Activated naive CD8-positive, alpha-beta T cell treated with anti-CD3 and anti-CD28 coated beads for 36 hours (primary cell): ENCODE measurements at places on chromosomes 5 and 9. TPM values are rescaled to one million over a fixed set of nuclear protein-coding genes. Genes with fewer than 3 reads are reported as not detected.

GRCh38 chr9:92592946-92593861 is 57.4 kb upstream of the ECM2 start:
- DNase-seq, result no peak
- H3K36me3 ChIP-seq, result no peaks in the 10 kb centered on the region
- peaks cover 2% of the 10 kb centered on the region for H3K27me3 ChIP-seq
- no peak overlapping the region for H3K4me3 ChIP-seq
- no peaks in the 10 kb centered on the region for H3K4me1 ChIP-seq

DNA sequence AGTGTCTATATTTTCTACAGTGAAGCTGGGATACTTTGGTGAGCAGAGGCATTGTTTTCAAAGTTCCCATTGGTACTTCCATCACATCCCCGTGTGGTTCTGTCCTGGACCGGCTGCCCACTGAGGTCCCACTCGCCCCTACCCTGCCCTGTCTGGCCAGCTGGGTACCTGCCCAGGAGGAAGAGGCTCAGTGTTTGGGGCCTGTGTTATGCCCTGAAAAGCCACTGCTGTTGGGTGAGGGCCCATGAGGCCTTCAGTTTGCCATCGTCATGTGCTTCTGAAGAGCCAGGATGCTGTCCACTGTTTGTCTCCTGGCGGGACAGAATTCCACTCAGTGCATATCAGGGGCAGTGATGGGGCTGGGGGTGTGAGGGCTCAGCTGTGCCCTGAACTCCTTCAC is 2.6 kb upstream of the CEP72 start:
- peaks cover 13% of the 10 kb centered on the region for H3K36me3 ChIP-seq
- peaks cover 27% of the 10 kb centered on the region for H3K4me1 ChIP-seq
- DNase-seq, result no peak
- H3K27ac ChIP-seq, result no peak overlapping the region
- H3K4me3 ChIP-seq, result no peak overlapping the region
- H3K27me3 ChIP-seq, result peaks cover 23% of the 10 kb centered on the region

NREP gene
- total RNA-seq, result 15.7 TPM

PTGES gene
- 0.20 TPM for total RNA-seq

- no peaks in the 10 kb centered on the region for H3K4me1 ChIP-seq
- H3K27ac ChIP-seq, result no peak overlapping the region
- H3K36me3 ChIP-seq, result peaks cover 2% of the 10 kb centered on the region
- no peak overlapping the region for H3K4me3 ChIP-seq
- DNase-seq, result no peak
- H3K27me3 ChIP-seq, result no peaks in the 10 kb centered on the region
Measured at GRCh38 chr5:31941151-31941755, 232.9 kb downstream of the GOLPH3 start.

HRCT1 gene
- total RNA-seq, result not detected

TAF1L gene
- 0.04 TPM for total RNA-seq

DNA sequence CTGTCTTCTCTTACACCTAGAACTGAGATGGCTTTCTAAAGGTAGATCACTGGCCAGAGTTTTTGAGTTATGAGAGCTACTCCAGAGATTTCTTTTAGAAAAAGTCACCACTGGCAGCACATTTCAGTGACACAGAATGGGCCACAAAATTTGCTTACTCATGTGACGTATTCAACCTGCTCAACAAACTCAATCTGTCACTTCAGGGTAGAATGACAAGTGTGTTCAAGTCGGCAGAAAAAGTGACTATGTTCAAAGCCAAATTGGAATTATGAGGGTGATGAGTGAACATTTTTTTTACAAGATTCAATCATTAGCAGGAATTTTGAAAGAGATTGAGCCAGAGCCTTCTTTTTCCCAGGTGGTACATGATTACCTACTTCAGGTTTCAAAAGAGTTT is 46.5 kb downstream of the TAF11L14 start:
- no peak overlapping the region for H3K4me3 ChIP-seq
- H3K27ac ChIP-seq, result no peak overlapping the region
- no peaks in the 10 kb centered on the region for H3K27me3 ChIP-seq
- no peaks in the 10 kb centered on the region for H3K36me3 ChIP-seq

DNA sequence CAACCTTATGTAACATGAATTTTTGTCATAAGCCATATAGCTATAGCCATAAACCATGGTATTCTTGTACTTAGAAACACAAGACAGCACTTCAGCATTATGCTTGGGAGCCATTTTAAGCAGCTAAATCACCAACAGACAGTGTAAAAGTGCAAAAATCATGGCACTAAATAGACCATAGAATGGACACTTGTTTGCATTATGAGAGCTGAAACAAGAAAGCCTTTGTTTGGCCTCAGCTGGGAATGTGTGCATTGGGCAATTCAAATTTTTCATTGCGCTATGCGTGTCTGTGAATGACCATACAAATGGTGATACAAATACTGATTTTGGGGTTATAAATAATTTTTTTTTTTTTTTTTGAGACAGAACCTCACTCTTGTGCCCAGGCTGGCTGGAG is 23.7 kb downstream of the KDM4C start:
- H3K27ac ChIP-seq, result no peak overlapping the region
- no peak for DNase-seq
- no peaks in the 10 kb centered on the region for H3K27me3 ChIP-seq
- no peak overlapping the region for H3K4me3 ChIP-seq
- peaks cover 8% of the 10 kb centered on the region for H3K36me3 ChIP-seq

DNA sequence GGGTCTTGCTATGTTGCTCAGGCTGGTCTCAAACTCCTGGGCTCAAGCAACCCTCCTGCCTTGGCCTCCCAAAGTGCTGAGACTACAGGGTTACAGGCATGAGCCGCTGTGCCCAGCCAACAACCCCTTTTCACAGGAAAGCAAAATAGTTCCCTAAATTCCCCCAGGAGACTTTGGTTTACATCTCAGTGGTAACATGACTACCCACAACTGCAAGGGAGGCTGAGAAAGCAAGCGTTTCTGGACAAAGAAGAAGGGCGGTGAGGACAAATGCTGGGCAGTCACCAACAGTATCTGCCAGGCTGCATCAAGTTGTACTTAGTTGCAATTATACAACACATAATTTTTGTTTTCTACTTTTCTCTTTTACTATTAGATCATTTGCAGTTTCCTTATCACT is 7.4 kb upstream of the ADGRD2 start:
- no peak overlapping the region for H3K27ac ChIP-seq
